ENCODE measurements at places on chromosomes 7 and 10.

GRCh38 chr10:11213137-11213536 lies 195.5 kb downstream of the CELF2 start:
- DNase-seq, result no peak

- DNase-seq, result peak; percentile 19
Measured at GRCh38 chr10:131312478-131312836, 936 bp upstream of the TCERG1L start.

DNA sequence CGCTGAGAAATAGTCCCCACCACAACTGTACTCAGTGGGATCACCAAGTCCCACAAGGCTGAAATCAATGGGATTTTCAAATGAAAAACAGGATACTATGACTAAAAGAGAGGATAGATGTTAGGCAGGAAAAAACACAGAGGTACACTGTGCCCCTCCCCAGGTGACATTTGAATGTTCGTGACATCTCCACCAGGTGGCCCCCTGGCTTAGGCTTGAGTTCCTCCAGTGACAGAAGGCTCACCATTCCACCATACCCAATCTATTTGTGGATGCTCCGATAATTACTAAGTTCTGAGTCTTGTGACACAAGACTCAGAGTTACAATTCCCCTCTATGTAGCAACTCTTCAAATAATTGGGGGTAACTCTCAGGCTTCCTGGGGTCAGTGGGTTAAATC lies 77.5 kb upstream of the KCNMA1 start:
- DNase-seq, result peak; percentile 17

DNA sequence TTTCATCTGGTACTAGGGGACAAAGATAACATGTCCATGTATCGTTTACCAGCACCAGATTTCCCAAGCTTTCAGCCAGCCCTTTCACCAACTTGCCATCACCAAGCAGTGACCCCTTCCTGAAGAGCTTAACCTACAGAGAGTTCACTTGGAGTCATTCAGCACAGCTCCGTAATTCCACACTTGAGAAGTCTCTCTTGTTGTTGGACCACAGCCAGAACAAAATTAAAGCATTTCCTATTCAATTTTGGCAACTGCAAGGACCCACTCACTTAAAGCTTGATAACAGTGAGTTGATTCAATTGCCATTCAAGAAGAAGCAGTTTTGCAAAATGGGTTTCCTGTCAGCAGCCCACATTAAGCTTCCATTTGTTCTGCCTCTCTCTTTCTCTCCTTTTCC lies 88.5 kb upstream of the LRRTM3 start:
- DNase-seq, result no peak

DNA sequence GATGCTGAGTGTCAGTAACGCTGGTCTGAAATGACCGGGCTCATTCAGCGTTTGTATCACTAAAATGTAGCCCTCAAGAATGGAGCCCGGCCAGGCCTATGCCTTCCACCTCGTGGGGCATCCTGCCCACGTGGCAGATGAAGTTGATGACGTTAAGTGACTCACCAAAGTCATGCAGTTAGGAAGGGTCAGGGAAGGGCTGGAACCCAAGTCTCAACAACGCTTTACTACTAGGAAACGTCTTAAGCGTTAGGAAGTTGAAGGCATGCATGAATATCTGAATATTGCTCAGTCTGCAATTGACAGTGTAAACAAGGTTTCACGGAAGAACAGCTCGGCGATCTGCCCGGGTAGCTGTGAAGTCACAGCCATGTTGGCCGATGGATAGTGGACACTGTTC lies 14.0 kb upstream of the UBE3C start:
- no peak for DNase-seq

GRCh38 chr7:75578081-75578480 lies 86.0 kb downstream of the SPDYE5 start:
- DNase-seq, result no peak

- no peak for DNase-seq
Measured at GRCh38 chr10:122323189-122323588, 51.3 kb upstream of the PLEKHA1 start.

DNA sequence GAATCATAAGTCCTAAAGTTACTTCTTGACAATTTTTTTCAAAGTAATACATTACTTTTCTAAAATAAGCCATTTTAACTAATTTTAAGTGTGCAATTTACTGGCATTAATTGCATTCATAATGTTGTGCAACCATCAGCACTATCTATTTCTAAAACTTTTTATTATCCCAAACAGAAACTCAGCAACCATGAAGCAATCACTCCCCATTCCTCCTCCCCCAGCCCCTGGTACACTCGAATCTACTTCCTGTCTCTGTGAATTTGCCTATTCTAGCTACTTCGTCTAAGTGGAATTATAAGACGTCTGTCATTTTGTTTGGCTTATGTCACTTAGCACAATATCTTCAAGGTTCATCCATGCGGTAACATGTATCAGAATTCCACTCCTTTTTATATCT lies 84.9 kb downstream of the MKX start:
- no peak for DNase-seq

DNA sequence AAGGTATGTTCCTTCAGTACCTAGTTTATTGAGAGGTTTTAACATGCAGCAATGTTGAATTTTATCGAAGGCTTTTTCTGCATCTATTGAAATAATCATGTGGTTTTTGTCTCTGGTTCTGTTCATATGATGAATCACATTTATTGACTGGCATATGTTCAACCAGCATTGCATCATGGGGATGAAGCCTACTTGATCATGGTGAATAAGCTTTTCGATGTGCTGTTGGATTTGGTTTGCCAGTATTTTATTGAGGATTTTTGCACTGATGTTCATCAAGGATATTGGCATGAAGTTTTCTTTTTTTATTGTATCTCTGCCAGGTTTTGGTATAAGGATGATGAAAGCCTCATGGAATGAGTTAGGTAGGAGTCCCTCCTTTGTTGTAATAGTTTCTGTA lies 204.0 kb upstream of the GNAI1 start:
- no peak for DNase-seq

- no peak for DNase-seq
Measured at GRCh38 chr7:48245751-48246472, 74.7 kb downstream of the ABCA13 start.

- DNase-seq, result no peak
Measured at GRCh38 chr10:72911758-72912157, 18.2 kb downstream of the OIT3 start.

- no peak for DNase-seq
Measured at GRCh38 chr7:44162785-44163395, 21.8 kb upstream of the MYL7 start.

DNA sequence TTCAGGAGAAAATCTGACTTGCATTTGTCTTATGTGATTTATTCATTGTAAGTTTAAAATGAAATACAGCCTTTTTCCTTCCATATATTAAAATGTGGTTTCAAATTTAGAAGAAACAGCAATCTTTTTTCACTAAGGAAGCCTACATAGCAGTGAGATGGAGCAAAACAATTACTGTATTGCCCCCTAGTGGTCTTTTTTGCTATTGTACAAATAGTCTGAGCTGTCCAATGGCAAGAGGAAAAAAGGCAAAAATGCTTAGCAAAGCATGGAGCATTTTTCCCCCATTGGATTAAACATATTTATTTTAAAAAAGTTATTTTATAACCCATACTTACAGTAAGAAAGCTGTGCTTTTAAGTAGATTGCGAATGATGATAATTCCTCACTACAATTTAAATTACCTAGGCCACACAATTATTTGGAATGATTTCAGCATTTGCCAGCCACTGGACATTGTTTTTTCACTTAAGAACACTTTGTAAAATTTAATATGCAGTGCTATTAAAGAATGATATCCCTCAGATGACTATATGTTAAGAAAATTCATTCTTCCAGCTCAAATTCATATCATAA lies 119.5 kb downstream of the CPED1 start:
- no peak for DNase-seq

DNA sequence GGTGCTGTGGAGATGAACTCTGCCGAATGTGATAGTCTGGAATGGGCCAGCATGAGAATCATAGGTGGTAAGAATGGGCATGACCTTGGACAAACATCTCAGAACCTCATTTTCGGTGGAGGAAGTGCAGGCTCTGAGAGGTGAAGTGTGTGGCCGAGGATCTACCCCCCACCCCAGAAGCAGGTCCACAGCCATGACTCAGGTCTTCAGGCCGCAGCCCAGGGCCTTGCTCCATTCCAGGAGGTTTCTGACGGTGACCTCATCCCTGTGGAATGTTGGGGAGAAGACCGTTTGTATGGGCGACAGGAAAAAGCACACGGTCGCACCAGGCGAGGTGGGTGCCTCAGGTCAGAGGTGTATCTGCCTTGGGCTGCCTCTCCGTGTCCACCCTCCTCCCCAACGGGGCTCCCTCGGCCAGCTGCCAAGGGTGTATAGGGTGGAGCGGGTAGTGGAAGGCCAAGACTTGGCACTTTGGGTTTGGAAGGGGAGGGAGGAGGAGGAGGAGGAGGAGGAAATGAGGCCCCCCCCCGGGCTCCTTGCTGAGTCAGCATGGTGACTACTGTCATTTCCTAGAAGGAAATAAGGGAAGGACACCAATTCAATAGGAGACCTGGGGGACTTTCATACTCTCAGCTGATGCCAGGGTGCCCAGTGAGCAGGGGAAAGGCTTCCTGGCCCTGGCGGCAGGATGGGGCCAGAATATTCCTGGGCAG lies 168.0 kb upstream of the RHEB start:
- DNase-seq, result no peak

GRCh38 chr10:119203006-119203405 lies 4.4 kb upstream of the GRK5 start:
- no peak for DNase-seq

DNA sequence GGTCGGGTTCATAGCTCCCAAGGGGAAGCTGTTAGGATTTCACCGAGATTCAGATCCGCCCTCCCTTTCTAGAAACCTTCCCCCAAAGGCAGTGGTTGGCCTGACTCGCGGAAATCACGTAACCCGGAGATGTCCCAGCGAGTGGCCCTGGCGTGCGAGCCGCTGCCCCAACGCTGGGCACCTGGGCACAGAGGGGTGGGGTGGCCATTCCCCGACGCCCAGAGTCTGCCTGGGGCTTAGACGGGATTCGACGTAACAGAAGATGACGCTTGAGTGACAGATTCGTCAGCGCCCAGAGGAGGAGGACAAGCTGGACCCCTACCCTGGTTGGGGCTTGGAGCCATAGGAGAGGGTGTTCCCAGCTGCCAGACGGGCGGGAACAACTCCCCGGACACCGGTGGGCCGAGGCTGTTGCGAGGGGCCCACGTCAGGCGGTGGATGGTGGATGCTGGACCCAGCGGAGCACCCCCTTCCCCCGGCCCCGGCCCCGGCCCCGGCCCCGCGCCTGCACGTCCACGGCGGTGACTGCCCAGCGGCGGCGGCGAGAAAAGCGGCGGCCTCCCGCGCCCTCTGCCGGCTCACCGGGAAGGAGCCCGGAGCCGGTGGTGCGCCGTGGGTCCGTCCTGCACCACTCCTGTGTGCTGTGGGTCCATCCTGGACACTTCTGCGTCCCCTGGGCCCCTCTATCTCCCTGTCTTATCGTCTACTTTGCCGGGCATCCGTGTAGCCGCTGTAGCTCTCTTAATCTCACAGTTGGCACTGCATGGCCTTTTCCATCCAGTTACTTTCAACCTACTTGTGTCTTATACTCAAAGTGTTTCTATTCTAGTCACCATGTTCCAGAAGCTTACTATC lies 35.4 kb upstream of the KNDC1 start:
- peak; percentile 43 for DNase-seq

- DNase-seq, result no peak
Measured at GRCh38 chr7:99848420-99849216, 20.8 kb downstream of the CYP3A43 start.

- peak; percentile 36 for DNase-seq
Measured at GRCh38 chr10:73647211-73647874, 6.1 kb upstream of the MYOZ1 start.

DNA sequence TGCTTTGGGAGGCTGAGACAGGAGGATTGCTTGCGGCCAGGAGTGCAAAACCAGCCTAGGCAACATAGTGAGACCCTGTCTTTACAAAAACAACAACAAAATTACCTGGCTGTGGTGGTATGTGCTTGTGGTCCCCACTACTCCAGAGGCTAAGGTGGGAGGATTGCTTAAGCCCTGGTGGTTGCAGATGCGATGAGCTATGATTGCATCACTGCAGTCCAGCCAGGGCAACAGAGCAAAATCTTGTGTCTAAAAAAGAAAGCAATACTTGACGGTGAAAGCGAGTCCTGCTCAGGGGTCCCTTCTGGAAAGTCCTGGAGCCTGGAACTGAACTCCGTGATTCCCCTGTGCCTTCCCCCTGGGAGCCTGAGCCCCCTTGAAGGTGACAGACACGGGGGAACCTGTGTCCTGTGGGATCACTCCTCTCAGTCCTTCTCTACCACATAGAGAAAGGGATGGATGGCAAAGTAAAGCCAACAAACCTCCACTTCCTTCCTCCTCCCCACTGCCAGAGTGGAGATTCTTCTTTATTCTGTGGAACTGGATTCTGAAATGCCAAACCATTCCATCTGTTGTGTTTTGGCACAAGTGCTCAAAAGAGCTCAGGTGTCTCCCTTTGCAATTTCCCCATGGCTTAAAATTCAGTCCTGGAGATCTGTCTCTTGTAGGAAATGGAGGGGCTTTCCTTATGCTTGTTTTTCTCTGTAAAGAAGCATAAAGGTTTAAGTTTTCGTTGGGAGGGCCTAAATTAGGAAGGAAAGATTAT lies 50.6 kb downstream of the KIAA1217 start:
- DNase-seq, result no peak

DNA sequence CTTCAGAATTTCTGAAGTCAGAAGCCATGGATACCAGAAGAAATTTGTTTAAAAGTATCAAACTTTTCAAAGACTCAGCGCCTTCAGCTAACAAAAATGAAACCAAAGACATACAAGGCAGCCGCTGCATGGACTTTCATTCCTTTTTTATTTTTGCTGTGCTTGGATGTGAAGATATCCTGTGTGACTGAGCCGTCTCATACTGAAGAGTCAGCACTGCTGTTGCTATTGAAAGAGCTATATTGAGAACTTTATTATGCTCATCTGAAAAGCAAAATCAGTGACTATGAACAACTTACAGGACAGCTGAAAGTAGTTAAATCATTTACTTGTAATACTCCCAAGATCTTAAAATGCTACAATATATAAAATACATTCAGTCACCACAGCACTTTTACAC lies 809.2 kb downstream of the NXPH1 start:
- DNase-seq, result no peak

DNA sequence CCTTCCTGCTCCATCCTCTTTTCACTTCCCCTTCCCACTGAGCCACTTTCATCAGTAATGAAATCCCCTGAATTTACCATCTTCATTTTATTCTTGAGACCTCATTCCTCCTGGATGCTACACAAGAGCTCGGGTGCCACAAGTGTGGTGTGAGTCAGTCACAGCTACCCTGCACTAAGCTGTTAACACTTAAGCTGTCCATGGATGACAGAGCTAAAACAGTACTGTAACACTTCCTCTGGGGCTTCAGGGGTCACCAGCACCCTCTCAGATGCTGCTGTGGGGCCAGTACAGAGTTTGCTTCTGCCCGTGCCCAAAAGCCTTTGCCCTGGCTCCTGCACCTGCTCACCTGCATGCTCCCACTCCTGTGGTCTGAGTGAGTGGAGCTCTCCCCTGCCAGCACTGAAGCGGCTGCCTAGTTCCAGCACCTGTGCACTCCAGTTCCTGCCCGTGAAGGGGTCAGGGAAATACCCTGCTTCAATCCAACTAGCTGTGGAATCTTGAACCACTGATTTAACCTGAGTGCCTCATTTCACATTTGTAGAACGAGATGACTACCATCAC lies 71.9 kb downstream of the POT1 start:
- no peak for DNase-seq

GRCh38 chr10:118543714-118544400 lies 51.6 kb downstream of the PRLHR start:
- DNase-seq, result peak; percentile 48

- no peak for DNase-seq
Measured at GRCh38 chr10:110591760-110592159, 24.3 kb downstream of the SMC3 start.

- no peak for DNase-seq
Measured at GRCh38 chr7:22849172-22849571, 26.5 kb upstream of the TOMM7 start.

- DNase-seq, result no peak
Measured at GRCh38 chr7:112749775-112750174, 40.4 kb downstream of the TMEM168 start.
